MCF 10A (cell line): ENCODE measurements at places on chromosomes 5 and 9. TPM values are rescaled to one million over a fixed set of nuclear protein-coding genes. Genes with fewer than 3 reads are reported as not detected.

Gene MLLT3
- 0.66 and 1.2 TPM in 2 replicates for total RNA-seq

Gene PPP2CA
- total RNA-seq: 317 and 359 TPM in 2 replicates

Gene C9orf152
- total RNA-seq: not detected in 2 replicates

Gene TDRD7
- 7.1 and 8.2 TPM in 2 replicates for total RNA-seq

Gene FPGS
- 130 and 131 TPM in 2 replicates for total RNA-seq

Gene CCDC69
- total RNA-seq: 2.8 and 3.0 TPM in 2 replicates

Gene AOPEP
- 32.4 and 34.6 TPM in 2 replicates for total RNA-seq

Gene TXNDC8
- total RNA-seq: not detected in 2 replicates

Gene SPAAR
- total RNA-seq: 0.27 and 0.72 TPM in 2 replicates

Gene LEAP2
- 2.9 and 3.2 TPM in 2 replicates for total RNA-seq

Gene SERF1A
- total RNA-seq: 0.93 and 1.9 TPM in 2 replicates

Gene FOXD4
- total RNA-seq: 2.1 and 2.4 TPM in 2 replicates

Gene MARCHF6
- total RNA-seq: 118 and 131 TPM in 2 replicates

Gene DNAJC25
- 10.9 and 11.6 TPM in 2 replicates for total RNA-seq

Gene CTSL
- total RNA-seq: 84.2 and 141 TPM in 2 replicates

Gene CCDC192
- not detected in 2 replicates for total RNA-seq

Gene MLANA
- not detected in 2 replicates for total RNA-seq

Gene PTCD2
- 20.3 and 20.6 TPM in 2 replicates for total RNA-seq

Gene CER1
- total RNA-seq: not detected in 2 replicates

Gene FBP1
- total RNA-seq: not detected in 2 replicates

Gene PCSK1
- 2.8 and 4.4 TPM in 2 replicates for total RNA-seq

Gene N4BP3
- total RNA-seq: 0.33 and 0.56 TPM in 2 replicates

Gene PCDHA1
- total RNA-seq: 0.07 TPM in 1 of 2 replicates, not detected in the other

Gene ICE1
- total RNA-seq: 25.7 and 28.4 TPM in 2 replicates

Gene RNF183
- not detected in 2 replicates for total RNA-seq

Gene WHRN
- total RNA-seq: 9.4 and 12.8 TPM in 2 replicates

Gene ACOT12
- total RNA-seq: not detected in 2 replicates

Gene BNC2
- total RNA-seq: not detected in 2 replicates
